Activated CD4-positive, alpha-beta T cell treated with anti-CD3 and anti-CD28 coated beads for 36 hours (primary cell): ENCODE measurements at places on chromosomes 1 and 21.

- peak; percentile 74 for DNase-seq
Measured at GRCh38 chr1:180981596-180982387, 40.9 kb downstream of the STX6 start.

- DNase-seq, result peak; percentile 68
Measured at GRCh38 chr21:34974162-34974981, 74.7 kb downstream of the RUNX1 start.

GRCh38 chr1:201332616-201333335 lies 44.7 kb downstream of the TNNT2 start:
- no peak for DNase-seq

DNA sequence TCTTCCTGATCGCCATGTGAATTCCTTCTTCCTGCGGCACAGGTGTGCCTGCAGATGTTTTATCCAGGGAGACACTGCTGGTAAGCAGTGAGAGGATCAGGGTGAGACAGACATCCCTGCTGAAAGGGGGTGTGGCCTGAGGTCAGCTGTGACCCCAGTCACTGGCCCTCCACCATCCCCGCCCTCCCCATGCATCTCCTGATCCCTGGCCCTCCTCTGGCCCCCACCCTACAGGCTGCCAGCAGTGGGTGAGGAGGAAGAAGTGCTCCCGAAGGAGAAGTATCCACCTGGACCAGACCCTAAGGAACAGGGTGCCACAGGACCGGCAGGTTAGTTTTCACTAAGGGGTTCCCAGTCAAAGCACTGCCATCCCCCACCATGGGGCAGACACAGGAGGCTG lies 85.3 kb downstream of the GLIS1 start:
- DNase-seq, result no peak

GRCh38 chr1:17011092-17011438 lies 663 bp downstream of the ATP13A2 start:
- no peak for DNase-seq

- peak; percentile 17 for DNase-seq
Measured at GRCh38 chr1:207981976-207982375, 71.1 kb upstream of the CD34 start.

DNA sequence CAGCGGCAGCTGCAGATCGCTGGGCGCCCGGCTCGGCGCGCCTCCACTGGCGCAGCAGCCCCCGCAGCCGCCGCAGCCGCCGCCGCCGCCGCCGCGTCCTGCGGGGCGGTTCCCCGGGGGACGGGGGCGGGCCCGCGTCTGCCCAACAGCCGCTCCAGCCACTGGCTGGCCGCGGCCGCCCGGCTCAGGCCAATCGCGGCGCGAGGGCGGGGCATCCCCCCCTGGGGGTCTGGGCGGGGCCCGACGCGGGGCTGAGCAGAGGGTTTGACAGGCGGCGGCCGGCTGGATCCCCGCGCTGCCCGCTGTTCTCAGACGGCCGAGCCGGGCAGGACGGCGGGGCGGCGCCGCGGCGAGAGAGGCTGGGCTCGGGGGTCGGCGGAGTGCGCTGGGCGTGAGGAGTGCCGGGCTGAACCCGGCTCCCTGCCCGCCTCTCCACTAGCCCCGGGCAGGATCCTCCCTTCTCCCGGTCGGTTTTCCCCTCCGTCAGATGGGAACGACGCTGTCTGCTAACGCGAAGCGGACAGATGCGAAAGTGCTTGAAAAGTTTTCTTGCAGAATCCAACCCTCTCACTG lies at the start of gene GLIS1:
TSS of gene GLIS1 (minus strand) at position 56 of the 573 bp plus-strand sequence. CDS start 1,100 bp downstream, outside the sequence.
- DNase-seq, result peak; percentile 69

GRCh38 chr1:3103967-3104677 lies 35.1 kb downstream of the PRDM16 start:
- no peak for DNase-seq

DNA sequence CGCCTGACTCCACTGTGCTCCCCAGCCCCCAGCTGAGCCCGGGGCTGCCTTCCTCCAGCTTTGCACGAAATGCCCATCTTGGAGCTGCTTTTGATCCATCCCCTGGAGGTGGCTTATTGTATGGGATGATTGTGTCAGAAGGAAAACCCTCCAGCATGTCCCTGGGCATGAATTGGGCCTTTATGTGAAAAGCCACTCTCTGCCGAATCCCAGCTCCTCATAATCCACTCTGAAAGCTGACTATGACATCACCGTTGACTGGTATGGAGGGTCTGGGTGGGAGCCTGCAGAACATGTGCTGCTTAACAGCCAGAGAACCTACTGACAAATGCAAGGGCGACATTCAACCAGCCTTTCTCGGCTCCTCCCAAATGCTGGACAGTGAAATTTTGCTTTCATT lies 74.6 kb downstream of the NENF start:
- no peak for DNase-seq

DNA sequence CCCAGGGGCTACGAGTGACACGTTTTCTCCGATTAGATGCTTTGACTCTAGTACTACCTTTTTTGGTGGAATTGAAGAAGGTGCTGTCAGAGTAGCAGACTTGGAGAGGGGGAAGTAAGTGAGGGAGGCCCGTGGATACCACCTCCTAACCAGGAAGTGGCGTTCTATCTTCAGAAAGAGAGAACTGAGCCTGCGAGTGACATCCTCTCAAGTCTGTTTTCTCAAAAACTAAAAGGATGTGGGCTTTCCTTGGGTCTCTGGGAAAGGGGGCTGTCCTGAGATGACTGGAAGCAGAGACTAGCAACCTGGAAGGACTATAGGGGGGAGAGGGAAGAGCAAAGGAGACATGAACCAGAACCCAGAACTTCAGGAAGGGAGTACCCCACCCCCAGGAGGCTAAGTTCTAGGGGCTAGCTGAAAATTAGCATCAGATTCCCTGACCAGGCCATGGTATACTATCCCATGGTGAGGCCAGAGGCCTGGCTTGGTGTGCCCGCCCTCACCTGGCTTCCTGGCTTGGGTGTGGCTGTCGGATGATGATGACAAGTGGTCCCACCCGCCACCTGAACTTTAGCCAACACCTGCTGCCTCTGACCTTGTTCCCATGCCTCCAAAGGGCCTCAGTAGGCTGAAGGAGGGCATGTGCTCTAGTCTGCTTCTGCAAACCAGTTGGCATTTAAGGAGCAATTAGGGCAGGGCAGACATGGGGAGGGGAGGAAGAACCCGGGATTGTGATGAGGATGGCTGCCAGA lies 49.1 kb downstream of the ATP2B4 start:
- no peak for DNase-seq

DNA sequence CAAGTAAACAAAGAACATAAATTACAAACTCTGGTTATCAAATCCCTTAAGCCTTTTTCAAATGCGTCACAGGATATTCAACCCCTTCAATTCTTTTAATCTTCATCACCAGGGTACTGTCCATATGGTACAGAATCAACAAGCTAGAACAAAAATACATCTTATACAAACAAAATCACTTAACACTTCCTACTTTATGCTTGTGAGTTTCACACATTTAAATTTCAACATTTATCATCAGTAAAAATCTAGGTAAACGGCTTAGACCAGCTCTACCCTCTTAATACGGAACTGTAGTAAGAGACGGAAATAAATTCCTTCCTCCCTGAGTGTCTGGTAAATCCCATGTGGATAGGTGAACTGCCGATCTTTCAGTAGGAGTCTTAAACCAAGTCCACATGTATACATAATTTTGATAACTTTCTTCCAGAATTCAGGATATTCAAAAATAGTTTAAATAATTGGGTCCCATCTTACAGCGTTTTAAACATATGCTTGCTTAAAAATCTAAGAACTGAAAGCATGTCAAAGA lies 1.0 kb downstream of the CCDC181 start:
- DNase-seq, result no peak

DNA sequence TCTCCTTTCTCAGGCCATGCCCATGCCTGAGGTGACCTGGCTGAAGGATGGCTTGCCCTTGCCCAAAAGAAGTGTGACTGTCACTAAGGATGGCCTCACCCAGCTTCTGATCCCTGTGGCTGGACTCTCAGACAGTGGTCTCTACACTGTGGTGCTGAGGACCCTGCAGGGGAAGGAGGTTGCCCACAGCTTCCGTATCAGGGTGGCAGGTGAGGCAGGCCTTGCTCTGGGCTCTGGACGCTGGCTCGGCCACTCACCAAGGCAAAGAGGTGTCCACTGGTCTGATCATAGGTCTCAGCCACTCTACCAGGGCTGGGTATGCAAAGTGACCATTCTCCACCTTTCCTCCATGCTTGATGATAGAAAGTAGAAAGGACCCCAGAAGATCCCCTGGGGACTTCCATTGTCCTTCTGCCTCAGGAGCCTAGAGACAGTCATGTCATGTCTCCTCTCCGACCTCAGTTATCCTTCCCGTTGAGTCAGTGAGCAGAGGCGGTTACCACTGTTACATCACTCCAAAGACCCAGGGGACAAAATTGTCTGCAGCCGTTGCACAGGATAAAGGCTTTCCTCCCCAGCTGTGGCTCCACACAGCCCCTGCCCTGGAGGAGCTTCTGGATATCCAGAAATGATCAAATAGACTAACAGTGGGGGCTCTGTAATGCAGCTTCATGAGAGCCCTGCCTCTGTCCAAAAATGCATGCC lies 34.2 kb downstream of the IGFN1 start:
- no peak for DNase-seq

DNA sequence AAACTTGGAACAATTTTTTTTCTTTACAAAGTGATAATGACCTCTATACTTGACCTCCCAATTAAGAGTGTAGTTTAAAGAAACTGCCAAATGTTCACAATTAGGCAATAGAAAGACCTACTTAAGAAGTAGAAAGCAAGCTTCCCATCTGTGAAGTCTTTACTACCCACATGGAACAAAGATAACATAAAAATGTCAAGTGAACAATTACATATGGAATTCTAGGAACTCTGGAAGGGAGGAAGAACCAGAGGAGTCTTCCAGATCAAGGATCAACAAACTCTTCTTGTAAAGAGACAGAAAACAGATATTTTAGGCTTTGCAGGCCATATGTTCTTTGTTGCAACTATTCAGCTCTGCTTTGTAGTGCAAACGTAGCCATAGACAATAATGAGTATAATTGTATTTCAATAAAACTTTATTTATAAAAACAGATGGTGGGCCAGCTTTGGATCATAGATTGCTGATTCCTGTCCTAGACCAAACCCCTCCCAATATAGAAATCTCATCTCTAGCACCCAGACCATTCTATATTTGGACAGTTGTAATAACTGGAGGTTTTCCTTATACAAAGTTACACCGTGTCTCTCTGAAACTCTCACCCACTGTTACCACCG lies 68.4 kb upstream of the MAGI3 start:
- DNase-seq, result no peak

GRCh38 chr1:225427235-225428067 lies at the start of gene LBR:
Gene LBR, minus strand, starts transcription at chr1:225428038. Its CDS starts 3,963 bp downstream, at chr1:225424075.
- peak; percentile 59 for DNase-seq

DNA sequence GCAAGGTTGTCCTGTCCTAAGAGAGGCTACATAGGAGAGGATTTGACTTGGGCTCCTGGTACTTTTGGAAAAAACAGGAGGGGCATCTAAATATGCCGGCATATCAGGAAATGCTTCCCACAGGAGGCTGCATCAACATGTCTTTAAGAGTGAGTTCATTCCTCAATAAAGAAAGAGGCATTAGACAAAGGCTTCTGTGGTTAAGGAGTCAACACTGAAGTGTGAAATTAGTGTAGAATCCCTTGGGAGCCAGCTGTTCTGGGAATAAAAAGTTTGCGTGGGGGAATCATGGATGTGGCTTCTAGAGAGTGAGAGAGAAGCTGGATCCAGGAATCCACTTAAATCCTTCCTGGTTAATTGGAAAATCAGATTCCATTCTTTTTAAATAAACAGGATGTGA lies 69.5 kb downstream of the DNM3 start:
- DNase-seq, result no peak

GRCh38 chr1:6985549-6986276 lies 200.5 kb downstream of the CAMTA1 start:
- no peak for DNase-seq

GRCh38 chr1:19647643-19648042 lies 3.5 kb downstream of the NBL1 start:
- DNase-seq, result peak; percentile 34

DNA sequence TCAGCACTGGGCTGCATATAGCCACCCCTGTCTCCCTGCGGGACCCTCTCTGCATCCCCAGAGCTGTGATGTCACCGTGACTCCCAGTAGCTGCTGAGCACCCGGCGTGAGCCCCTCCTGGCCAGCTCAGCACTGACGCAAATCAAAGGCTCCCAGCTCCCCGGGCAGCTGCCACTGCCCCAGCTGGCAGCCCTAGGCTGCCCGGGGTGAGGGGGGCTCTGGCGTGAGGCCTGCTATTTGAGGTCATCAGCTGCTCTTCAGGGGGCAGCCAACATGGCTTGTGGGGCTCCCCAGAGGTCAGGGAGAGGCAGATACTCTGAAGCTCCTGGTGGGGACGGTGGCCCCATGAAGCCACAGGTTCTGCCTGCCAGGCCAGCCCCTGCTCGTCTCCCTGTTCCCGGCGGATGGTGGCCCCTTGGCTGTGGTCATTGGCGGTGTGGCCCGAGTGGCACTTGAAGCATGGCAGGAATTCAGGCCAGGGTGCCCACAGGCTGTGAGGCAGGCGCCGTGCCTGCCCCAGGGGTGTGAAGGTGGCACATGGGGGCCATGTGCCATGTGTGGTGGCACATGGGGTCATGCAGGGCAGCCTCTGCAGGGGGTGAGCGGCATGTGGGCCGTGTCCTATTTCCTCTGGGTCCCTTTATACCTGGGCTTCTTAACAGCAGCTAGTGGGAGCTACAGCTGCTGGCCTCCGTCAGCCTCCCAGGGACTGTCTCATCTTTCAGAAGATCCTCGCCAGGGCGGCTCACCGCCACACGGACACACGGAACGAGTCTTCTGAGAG lies 85.4 kb downstream of the SIK1 start:
- no peak for DNase-seq

DNA sequence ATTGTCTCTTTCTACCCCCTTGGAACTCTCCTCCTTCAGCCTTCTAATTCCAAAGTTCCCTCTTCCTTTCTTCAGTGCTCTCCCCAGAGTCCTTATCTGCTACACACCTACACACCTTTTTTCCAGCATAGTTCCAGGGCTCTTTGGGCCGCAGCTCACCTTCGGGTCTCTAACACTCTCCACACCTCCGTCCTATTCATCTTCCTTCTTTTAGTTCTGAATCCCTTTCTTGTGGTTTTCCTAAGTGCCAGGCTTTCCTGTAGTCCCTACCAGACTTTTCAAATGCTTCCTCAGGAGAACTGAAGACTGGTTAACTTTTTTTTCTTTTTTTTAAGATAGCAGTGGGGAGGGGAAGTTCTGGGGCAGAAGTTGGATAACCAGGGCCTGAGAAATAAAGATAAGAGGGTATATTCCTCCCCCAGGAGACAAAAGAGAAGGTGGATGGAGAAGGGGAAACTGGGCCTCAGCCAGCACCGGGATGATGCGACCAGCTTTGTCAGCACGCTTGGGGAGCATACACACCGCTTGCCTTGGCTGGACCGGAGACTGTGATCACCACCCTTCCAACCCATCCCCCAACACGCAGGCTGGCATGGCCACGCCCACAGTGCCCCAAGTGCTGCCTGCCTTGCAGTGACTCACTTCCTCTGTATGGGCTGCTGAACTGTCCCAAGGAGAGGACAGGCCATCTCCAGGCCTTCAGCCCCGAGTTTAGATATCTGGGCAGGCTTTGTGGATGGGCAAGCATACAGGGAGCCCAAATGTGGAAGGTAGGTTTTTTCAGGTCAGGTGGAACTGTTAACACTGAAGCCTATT lies 2.5 kb upstream of the CERS2 start:
- DNase-seq, result peak; percentile 89

DNA sequence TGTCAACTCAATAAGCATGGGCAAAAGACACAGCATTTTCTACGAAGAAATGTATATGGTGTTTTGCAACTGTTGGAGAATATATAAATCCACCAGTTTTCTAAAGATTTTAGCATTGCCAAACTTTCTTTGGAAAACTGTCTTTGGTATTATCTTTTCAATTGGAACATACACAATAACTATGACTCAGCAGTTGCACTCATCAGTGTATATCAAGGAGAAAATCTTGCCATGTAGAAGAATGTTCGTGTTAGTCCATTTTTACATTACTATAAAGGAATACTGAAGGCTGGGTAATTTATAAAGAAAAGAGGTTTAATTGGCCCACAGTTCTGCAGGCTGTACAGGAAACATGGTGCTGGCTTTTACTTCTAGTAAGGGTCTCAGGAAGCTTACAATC lies 41.1 kb downstream of the PRKAA2 start:
- DNase-seq, result no peak
